ENCODE measurements at places on chromosomes 12 and 14.

DNA sequence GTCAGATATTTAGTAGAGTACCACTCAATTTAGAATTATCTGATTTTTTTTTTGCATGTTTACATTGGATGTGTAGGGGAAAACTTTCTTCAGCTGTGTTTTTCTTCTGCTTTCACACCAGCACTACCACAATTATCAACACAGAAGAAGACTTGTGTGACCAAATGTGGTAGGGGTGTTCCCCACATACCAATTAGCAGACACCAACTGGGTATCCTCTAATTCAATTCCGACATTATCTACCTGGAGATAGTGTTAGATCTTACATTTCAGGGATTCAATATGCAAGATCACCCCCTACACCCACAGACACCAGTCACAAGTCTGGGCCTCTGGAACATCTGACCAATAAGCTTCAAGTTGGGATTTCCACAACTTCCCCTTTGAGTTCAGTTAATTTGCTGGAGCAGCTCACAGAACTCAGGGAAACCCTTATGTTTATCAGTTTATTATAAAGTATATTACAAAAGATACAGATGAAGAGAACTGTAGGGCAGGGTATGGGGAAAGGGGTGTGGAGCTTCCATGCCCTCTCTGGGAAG is 4.1 kb upstream of the KLRG1 start:
- no peak for DNase-seq

DNA sequence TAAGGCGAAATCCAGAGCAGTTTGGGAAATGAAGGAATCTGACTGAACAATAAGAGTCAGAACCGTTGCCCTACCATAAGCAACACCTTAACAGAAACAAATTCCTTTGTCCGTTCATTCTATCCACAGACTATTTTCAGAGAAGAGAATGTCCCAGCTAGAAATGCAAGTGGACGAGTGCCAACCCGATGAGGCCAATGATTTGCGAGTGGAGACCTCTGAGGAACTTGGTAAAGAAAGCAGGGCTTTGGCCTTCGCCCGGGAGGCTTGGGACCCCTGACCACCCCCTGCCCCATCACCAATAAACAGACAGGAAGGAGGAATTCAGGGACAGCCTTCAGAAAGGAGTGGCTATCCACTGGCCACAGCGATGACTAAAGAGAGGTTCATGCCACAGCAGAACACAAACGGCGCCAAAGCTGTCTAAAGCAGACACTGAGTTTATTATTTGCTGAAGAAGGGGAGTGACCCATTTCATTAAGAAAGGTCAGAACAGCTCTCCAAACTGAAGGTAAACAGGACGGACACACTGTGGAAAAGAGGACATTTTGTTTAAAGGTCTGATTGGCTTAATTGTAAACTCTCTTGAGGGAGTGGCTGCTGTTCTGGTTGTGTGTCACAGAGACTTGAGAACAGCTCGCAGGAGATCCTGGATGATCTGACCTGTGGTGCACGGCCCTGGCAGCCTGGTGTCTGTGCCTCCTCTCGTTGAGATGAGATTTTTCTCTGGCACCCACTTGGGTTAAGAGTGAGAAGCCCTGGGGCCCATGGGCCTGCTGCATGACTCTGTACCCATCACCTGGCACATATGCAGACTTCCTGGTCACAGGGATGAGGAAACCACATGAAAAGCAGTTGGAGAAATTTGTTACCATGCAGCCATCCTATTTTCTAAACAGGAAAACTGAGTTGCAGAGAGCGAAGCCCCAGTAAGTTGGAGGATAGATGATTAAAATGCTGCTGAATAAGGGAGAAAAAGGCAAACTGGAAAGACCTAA is 142.0 kb upstream of the PZP start:
- no peak for DNase-seq

DNA sequence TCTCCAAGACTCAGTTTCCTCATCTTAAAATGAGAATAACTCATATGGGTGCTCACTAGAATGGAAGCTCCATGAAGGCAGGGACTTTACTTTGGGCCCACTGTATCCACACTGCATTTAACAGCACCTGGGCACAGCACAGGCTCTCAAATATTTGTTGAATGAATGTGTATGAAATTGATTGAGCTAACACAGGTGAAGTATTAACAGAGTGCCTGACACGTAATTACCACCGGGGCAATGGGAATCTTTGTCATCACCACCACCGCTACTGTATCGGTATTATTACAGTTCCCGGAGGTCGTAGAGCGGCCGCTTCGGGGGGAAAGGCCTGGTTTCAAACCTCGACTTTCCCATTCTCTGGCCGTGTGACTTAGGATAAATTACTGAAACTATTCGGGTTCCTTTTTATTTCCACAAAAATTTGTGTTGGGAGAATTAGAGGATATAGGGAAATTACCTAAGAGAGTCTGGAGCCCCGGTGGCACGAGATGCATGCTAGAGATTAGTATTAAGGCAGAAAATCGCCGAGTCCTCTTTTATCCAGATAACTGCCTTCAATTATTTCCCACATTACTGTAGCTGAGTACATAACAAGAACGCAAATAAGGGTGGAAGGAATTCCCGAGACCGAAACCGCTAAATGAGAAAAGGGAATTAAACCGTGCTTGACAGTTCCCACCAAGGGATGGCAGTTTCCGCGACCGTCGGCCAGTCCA is 1.0 kb upstream of the RIC8B start:
- DNase-seq = no peak

DNA sequence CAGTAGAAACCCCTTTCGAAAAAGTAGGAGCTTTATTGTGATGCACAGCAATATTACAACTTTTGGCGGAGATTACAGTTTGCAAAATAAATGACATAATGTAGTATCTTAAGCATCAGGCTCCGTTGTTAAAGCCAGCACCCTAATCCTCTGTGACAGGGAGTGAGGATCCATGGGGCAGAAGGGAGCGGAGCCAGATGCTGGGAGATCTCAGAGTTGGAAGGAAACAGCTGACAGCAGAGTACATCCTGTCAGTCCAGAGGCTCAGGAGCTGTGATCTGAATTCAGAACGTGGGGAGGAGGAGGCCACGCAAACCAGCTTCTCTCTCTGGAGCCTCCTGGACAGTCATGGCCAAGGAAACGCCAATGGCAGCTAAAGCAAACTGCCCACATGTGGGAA is 55.7 kb downstream of the TMTC1 start:
- no peak for DNase-seq

DNA sequence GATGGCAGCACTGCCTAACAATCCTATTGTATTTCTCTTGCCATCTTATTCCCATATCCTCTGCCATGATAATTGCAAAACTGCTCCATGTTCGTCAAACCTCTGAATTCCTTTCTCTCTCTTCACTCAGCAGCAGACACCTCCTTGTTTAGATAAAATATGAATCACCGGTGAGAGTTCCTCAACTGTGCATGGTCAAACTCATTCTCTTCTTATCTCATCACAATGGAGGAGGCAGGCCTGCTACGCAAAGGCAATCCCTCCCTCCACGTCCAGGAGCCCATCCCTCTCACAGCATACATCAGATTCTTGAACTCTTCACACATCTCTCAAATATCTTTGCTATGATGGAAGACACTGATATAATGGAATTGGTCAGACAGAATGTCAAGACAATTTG is 90.1 kb upstream of the DAAM1 start:
- no peak for DNase-seq

GRCh38 chr12:124745891-124746570 is 117.6 kb downstream of the SCARB1 start:
- DNase-seq = peak; percentile 74

DNA sequence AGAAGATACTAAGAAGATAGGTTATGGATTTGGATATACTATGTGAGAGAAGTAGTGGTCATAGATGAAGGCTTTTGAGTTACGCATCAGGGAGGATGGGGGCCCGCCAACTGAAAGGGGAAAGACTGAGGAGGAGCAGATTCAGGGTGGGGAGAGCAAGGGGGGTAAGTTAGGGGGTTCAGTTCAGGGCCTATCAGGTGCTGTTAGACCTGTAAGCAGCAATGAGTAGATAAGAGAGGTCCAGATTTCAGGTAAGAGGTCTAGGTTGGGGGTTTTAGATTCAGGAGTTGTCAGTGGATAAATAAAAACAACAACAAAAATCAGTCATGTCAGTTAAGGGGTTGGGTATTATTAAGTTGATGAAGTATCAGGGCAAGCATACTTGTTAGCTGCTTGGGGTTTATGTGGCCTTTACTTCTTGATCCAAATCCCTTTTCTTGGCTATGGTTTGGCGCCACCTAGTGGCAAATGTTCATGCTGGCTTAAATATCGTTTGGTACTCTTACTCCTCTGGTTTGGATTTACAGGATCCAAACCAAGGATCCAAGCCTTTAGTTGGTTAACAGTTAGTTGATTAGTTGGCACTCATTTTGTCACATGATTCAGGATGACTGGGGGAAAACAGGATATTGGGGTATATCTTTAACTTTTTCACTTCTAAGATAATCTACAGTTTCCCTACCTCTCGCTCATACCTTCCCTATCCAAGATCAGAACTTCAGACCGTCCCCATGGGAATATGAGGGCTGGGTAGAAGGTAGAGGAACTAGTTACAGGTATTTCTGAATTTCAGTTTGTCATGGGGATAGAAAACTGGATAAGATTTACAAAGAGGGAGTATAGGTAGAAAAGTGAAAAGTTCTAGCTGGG is 65.1 kb downstream of the PCNX1 start:
- peak; percentile 61 for DNase-seq

DNA sequence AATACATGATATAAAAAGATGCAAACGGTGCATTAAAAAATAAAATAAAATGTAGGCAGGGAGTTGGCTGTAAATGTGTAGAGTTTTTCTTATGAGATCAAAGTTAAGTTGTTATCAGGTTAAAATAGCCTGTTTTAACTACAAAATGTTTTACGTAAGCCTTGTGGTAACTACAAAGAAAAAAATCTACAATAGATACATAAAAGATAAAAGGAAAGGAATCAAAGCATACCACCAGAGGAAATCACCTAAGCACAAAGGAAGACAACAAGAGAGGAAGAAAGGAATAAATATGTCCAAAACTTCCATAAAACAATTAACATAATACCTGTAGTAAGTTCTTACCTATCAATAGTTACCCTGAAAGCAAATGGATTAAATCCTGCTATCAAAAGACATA is 12.2 kb downstream of the NELL2 start:
- DNase-seq = no peak

- no peak for DNase-seq
These were observed 37.5 kb downstream of the ZFC3H1 start for GRCh38 chr12:71626098-71626497.

- no peak for DNase-seq
These were observed 6.7 kb upstream of the BTBD6 start for GRCh38 chr14:105241641-105242040.

- DNase-seq = no peak
These were observed 48.7 kb upstream of the NAV3 start for GRCh38 chr12:77782034-77782433.

DNA sequence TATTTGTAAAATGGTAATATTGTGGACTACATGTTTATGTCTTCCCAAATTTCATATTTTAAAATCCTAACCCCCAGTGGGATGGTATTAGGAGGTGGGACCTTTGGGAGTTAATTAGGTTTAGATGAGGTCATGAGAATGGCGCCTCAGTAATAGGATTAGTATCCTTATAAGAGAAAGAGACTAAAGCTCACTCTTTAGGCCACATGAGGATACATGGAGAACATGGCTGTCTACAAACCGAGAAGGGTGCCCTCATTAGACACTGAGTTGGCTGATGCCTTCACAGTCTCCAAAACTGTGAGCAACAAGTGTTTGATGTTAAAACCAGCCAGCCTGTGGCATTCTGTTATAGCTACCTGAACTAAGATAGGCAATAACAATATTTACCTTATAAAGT is 58.3 kb upstream of the OTOGL start:
- DNase-seq = no peak

Measured in DMS153 (cell line).